ENCODE measurements at places on chromosomes 12 and 14. TPM values are rescaled to one million over a fixed set of nuclear protein-coding genes. Genes with fewer than 3 reads are reported as not detected.

The FBRSL1 gene
- 18.4 TPM for polyA plus RNA-seq

The LRTM2 gene
- 0.05 TPM for polyA plus RNA-seq

The TSHR gene
- polyA plus RNA-seq = 0.27 TPM

The TRIM9 gene
- polyA plus RNA-seq = 2.4 TPM

The CLEC4E gene
- polyA plus RNA-seq = not detected

The AICDA gene
- polyA plus RNA-seq = not detected

The GLT1D1 gene
- polyA plus RNA-seq = 1.8 TPM

The ARHGEF40 gene
- 99.6 TPM for polyA plus RNA-seq

The CCDC175 gene
- polyA plus RNA-seq = not detected

The STAC3 gene
- 0.70 TPM for polyA plus RNA-seq

The KCNMB4 gene
- polyA plus RNA-seq = 10.0 TPM

The CDH24 gene
- polyA plus RNA-seq = 41.8 TPM

The SLC7A8 gene
- 181 TPM for polyA plus RNA-seq

The NPFF gene
- not detected for polyA plus RNA-seq

The INSM2 gene
- not detected for polyA plus RNA-seq

The GLS2 gene
- polyA plus RNA-seq = 22.5 TPM

The MYH6 gene
- 0.05 TPM for polyA plus RNA-seq

The TMTC1 gene
- polyA plus RNA-seq = 8.5 TPM
